ENCODE measurements at places on chromosomes 5 and 9.

- DNase-seq = peak; percentile 67
Measured at GRCh38 chr5:141657937-141658545, 6.8 kb upstream of the FCHSD1 start.

DNA sequence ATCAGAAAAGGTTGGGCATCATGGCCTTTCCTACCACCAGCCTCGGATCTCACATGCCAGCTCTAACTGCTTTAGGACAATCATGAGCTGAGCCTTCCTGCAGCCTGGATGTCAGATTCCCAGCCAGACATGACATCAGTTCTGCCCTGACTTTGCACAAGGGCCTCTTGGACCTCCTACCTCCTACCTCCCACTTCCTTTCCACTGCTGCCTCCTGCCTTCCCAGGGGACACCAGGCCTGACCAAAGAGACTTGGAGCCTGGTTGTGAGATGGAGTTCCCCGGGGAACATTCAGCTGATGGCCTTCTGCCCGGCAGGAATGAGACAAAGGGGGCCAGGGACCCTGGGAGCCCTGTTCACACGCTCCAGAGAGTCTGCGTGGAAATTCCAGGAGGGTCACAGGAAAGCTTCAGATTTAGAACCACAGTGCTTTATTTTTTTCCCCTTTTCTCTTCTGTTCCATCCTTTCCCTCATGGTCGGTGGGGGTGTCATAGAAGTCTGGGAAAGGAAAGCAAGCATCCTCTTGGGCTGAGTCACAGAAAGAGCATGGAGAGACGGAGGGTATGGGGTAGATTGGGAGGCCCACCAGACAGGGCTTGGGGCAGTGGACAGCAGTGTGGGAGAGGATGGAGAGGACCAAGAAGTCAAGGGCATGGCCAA is 35.4 kb upstream of the IL17B start:
- DNase-seq = no peak

DNA sequence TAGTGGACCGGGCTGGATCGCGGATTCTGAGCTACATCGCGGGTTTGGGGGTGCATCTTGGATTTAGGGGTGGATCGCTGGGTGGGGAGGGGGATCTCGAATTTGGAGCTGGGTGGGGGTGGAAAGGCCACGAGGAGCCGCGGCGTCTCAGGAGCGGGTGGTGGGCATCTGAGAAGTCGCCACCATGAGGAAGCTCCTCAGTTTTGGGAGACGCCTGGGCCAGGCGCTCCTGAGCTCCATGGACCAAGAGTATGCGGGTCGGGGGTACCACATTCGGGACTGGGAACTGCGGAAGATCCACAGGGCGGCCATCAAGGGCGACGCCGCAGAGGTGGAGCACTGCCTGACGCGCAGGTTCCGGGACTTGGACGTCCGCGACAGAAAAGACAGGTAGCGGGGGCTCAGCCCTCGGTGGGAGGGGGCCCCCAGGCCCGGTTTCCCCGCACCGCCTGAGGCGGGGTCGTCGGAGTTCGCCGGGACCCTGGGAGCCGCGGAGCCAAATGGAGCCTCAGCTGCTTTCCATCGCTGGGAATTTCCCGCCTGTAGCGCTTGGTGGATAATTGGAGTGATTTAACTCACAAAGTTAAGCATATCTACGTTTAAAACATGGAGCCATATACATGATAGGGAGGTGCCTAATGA is 376 bp downstream of the ANKRD18B start:
- DNase-seq = no peak

DNA sequence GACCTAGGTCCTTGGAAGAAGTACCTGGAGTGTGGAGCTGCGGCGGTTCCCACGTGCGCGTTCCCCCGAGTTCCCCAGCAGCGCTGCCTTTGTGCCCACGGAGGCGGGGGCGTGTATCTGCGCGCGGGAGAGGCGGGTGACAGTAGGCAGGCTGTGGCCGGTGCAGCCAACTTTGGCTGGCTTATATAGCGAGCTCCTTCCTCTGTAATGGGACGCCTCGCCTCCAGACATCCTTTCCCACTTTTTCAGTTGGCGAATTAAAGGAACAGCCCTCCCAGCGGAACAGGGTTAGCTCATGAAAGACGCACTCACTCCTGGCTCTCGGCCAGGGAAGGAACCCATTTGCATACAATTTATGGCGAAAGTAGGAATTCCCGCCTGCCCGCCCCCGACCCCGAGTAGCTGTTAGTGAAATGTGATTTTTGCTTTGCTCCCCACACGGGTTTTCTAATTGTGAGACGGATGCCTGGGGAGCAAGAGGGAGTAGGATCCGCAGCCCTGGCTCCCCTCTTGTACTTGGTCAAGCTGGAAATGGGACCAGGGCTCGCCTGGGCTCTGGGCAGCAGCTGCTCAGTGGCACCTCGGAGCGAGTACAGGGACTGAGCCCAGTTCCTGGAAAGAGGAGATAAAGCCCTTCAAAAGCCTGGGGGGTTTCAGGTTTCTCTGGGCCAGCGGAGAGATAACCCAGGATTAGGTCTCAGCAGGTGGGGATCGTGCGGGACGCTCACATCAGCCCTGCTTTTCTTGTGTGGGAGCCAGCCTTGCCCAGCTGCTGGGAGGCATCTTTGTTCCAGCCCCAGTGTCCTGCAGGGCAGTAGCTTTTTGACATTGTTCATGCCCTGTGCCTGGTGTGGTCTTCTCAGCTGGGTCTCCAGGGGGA is at the start of gene TNC:
Gene TNC (minus strand): TSS at position 159 of the 880 bp plus-strand sequence. CDS start 27,139 bp downstream, outside the sequence.
- DNase-seq = no peak

GRCh38 chr5:140587495-140587894 is 22.9 kb downstream of the SLC35A4 start:
- no peak for DNase-seq

- no peak for DNase-seq
Measured at GRCh38 chr5:57716661-57717060, 234.1 kb upstream of the ACTBL2 start.

DNA sequence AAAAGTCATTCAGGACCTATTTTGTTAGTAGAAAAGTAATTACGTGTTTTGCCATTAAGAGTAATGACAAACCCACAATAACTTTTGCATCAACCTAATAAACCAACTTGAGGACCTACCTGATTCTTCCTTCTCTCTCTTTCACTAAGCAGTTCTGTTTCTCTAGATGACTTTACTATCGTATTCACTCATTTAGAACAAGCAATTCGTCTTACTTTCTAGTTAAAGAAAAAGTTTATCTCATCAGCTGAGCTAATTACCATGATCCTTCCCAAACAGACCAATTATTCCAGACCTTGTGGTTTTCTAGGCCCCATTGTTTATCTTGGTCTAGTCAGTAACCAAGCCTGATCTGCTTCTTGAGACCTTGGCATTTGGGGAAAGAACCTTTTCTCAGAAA is 49.6 kb upstream of the PRDM9 start:
- DNase-seq = no peak

- peak; percentile 43 for DNase-seq
Measured at GRCh38 chr5:60340965-60341471, 358.9 kb downstream of the DEPDC1B start.

DNA sequence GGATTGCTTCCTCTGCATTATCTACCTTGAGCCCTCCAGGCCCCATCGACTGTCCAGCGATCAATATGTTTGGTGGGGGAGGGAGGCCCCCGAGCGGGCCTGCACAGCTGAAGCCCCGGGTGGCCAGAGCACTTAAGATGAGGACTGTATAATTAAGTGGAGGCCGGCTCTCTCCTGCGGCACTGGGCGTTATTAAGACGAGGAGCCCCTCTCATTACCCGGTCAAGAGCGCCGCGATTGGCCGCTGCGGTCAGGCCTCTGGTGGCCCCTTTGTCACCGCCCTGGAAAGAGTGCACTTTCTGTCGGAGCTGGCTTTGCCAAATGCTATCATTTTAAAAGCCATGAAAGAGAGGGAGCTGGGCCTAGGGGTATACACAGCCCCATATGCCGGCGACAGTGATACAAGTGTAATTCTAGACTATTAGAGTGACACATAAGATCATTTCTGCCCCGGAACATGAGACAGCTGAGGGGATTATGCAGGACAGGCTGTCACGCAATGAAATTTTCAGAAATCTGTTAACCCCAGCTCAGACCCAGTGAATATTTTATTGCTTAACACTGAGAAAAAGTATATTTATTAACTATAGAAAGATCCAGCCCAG is 106.3 kb upstream of the IRX1 start:
- no peak for DNase-seq

- DNase-seq = no peak
Measured at GRCh38 chr5:62007457-62007856, 298.5 kb upstream of the KIF2A start.

GRCh38 chr5:138828556-138828955 is 46.6 kb downstream of the LRRTM2 start:
- no peak for DNase-seq

GRCh38 chr9:113929634-113930389 is 53.7 kb downstream of the ZNF618 start:
- DNase-seq = no peak

- no peak for DNase-seq
Measured at GRCh38 chr5:11239261-11240015, 478.4 kb upstream of the DAP start.

- DNase-seq = no peak
Measured at GRCh38 chr9:15720861-15721260, 168.0 kb downstream of the CCDC171 start.

DNA sequence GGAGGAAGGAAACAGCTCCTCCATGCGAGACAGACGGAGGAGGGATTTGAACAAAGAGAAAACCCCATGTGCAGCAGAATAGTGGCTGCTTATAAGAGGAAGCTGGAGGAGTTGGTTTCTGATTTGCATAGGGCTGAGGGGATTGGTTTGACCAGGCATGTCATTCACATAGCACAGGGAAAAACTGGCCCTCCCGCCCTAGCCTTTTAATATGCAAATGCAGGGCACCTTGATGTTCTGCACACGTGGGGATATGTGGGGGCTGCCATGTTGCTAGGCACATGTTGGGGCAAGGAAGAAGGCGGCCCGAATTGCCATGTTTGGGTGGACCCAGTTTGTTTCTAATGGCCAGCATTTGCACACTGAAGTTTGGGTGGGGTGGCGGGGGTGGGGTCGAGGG is 42.2 kb downstream of the OSMR start:
- no peak for DNase-seq

DNA sequence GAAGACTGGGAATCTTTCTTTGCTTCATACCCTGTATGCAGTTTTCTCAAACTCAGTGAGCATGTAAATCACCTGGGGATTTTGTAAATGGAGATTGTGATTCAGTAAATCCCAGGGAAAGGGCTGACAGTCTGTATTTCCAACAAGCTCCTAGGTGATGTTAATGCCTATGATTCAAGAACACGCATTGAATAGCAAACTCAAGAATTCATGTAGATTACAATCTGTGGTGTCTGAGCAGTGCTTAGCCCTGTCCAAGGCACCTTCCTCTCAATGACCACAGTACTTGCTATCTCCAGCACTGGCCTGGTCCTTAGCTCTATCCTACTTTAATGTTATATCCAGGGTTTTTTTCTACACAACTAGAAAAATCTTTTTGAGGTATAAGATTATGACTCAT is 721.4 kb upstream of the MEF2C start:
- DNase-seq = no peak

GRCh38 chr9:5557606-5558587 is 47.6 kb downstream of the PDCD1LG2 start:
- DNase-seq = no peak

DNA sequence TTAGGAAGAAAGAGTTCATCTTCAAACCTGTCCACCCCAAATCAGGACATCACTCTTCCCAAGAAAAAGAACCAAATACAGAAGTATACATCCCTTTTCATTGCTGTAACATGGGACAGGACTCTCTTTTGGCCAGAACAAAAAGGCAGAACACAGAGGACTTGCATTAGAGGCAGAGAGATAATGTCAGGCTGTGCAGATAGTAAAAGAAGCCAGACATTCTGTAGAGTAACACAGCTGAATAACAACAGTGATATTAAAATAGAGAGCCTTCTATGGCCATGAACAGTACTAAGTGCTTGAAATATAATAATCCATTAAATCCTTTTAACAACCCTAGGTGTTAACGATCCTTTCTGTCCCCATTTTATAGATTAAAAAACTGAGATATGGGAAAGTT is 437.2 kb downstream of the NFIB start:
- no peak for DNase-seq

DNA sequence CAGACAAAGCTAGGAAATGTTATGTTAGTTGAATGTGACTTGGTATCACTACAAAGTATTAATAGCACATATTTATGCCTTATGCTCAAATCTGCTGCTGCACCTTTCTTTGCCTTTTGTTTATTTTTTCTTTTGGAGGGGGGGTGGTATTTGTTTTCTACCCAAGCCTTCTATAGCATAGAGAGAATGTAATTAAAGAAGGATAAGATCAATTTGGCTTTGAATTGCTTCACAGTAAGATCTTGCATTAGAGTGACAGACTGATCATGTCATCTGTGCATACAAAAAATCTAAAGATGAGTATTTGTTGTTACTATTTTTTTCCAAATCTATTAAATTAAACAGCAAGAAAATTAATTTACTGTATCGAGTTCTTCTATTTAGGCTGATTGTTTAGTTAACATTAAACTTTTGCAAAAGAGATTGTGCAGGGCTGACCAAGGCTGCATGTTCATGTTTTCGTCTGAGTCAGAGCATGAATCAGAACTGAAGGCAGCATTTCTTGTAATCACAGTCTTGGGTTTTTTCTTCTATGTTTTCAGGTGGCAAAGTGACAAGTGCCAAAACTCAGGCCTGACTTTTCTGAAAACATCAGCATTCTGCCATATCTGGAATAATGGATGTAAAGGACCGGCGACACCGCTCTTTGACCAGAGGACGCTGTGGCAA is 1007.1 kb upstream of the WWC1 start:
- no peak for DNase-seq

GRCh38 chr5:120088412-120088811 is 375.7 kb upstream of the PRR16 start:
- DNase-seq = no peak

- DNase-seq = no peak
Measured at GRCh38 chr9:108709126-108709525, 146.7 kb downstream of the ACTL7B start.

DNA sequence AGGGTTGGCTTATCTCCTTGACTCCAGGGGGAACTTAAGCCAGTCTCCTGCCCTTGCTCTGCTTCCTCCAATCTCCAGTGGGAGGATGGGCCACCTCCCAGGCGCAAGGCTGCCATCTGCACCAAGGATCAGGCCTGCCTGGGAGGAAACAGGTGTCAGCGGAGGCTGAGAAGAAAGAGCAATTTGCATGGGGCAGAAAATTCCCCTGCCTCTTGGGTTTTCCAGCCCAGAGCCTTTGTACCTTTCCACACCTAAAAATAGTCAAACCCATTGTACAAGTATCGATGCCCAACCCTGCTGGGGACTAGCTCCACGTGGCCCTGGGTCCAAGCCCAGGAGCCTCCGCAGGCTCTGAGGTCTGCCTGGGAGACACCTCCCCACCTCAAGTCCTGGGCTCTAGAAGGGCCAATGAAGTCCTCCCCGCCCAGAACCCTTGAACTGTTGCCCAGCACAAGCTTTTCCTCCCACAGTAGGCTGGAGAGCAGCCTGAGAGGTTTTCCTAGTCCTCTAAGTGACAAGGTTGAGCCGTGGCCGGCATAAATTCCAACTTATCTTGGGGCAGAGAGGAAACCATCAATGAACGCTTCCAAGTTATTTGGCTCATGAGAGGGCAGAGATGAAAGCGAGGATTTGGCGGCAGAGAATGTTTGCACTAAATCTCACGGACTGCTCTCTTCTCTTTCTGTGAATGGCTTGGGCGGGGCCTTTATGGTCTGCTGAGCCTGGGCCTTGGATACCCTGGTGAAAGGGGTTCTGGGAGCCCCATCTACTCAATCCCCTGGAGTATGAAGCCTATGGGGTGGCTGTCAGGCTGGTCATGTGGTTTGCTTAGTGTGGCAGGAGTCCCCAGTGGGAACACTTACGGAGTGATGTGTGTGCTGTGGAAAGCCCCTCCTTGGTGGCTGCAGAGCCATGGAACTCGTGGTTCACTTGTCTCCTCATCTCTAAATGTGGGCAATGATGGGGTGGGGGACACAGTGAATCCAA is 15.6 kb downstream of the JADE2 start:
- DNase-seq = no peak
